H54 (cell line): ENCODE measurements at places on chromosomes 1 and 21.

DNA sequence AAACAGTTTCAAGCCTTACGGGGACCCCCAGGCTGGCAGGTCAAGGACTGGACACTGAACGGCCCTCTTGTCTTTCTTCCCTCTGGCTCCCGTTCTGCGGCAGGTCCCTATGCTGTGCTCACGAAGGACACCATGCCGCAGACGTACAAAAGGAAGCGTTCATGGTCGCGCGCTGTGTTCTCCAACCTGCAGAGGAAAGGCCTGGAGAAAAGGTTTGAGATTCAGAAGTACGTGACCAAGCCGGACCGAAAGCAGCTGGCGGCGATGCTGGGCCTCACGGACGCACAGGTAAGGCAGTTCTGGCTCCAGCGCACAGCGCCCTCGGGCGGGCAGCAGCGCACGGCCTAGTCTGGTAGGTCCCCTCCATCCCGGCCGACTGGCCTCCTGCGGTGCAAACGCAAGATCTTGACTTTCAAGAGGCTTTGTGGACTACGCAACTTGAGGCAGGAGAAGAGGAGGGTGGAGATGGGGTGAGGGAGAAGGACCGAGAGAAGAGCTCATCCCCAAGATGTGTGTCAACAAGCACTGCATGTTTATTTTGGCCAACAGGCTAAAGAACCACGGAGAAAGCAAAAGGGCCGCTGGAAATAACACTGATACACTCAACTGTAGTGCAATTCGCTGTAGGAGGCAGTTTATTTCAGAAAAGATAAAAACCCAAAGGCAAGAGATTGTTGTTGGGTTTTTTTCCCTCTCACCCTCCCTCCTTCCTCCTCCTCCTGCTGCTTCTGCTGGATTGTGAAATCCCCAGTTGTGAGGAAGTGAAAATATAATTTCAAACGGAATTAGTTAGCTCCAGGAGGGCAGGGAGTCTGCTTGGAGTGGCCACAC lies 3.0 kb downstream of the HLX start:
- no peak for DNase-seq

- DNase-seq = no peak
These were observed 676 bp upstream of the CTTNBP2NL start for GRCh38 chr1:112395256-112395820.

DNA sequence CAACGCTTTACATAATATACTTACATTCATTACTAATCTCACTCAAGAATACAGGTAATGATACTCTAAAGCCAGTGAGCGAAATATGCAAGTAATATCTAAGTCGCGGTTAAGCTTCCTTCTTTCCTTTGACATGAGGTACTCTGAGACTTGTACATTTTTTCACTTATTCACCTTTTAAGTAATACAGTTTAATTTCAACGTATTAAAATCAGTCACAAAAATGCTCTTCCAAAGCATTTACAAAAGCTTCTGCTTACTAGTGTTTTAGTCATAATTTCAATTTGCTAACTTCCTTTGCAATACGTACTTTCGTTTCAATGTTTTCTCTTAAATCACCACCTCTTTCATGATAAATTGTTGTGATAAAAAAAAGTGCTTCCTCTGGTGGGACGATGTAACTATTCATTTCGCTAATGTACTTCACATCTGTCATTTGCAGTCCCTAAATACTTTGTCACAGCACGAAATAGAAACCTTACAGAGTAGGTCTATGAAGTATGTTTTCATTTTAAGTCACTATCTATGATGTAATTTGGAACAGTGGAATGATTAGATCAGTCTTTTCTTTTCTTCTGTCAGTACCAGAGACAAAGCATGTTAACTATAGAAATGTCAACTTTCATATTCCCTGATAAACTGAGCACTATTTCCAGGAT lies 34.0 kb upstream of the ADGRL4 start:
- no peak for DNase-seq

GRCh38 chr1:35580949-35581388 lies 7.9 kb downstream of the TFAP2E start:
- no peak for DNase-seq

DNA sequence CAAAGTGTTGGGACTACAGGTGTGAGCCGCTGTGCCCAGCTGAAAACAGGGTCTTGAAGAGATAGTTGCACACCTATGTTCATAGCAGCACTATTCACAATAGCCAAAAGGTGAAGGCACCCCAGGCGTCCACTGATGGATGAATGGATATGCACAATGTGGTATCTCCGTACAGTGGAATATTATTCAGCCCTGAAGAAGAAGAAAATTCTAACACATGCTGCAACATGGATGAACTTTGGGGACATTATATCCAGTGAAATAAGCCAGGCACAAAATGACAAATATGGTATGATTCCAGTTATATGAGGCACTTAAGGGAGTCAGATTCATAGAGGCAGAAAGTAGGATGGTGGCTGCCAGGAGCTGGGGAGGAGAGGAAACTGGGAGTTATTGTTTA lies 137.6 kb upstream of the WNT4 start:
- no peak for DNase-seq

DNA sequence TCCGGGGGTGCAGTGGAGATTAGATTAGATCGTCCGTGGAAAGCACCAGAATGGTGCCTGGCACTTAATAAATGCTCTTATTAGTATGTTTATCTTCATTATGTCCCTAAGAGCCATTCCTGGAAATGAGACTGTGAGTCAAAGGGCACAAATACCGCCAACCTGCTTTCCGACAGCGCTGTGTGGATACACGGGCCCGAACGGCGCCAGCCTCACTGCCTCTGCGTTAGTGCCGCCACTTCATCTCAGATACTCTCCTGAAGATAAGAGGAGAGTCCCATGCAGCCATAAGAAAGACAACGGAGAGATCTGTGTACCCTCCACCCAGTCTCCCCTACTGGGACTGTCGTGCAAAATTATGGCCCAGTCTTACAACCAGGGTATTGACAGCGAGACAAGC lies 22.0 kb downstream of the PDE9A start:
- no peak for DNase-seq

DNA sequence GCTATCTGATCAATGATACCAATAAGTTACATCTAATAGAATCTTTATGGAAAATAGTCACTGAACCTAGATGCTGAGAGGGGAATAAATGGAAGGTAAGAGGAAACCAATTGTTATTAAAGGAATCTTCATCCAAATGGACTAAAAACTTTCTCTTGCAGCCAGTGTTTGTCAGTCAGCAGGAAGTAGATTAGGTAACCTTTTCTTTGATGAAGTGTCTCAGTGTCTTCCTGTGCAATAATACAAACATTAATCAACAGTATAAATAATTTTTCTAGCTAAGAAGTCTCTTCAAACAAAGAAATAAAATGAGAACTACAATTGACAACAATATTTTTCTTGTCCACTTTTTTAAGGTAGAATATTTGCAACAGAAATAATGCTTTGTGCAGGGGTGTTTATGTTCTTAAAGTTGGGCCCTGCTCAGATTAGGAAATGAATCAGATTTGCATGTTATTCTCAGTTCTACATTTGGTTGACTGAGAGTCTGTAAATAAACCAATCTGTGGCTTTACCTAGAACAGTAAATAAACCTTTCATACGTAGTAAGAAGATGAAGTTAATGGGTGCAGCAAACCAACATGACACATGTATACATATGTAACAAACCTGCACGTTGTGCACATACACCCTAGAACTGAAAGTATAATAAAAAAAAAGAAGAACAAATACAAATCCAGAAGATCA lies 391.4 kb downstream of the MRPL39 start:
- no peak for DNase-seq

DNA sequence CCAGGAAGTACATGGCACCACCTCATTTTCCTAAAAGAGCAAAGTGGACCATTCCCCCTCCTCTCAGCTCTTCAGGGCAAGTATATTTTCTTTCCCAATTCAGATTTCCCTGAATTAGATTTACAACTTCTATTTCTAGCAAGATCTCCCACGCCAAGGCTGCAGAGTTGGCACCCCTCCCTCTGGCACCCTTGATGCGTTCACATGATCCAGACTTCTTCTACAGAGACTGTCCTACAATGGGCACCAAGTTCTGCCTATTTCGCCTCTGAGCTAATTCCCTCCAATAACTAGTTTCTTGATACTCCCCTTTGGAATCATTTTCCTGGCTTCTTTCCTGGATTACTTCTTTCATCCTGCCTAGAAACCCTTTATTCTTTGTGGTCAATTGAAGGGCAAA lies 122.0 kb downstream of the CDC7 start:
- DNase-seq = no peak

DNA sequence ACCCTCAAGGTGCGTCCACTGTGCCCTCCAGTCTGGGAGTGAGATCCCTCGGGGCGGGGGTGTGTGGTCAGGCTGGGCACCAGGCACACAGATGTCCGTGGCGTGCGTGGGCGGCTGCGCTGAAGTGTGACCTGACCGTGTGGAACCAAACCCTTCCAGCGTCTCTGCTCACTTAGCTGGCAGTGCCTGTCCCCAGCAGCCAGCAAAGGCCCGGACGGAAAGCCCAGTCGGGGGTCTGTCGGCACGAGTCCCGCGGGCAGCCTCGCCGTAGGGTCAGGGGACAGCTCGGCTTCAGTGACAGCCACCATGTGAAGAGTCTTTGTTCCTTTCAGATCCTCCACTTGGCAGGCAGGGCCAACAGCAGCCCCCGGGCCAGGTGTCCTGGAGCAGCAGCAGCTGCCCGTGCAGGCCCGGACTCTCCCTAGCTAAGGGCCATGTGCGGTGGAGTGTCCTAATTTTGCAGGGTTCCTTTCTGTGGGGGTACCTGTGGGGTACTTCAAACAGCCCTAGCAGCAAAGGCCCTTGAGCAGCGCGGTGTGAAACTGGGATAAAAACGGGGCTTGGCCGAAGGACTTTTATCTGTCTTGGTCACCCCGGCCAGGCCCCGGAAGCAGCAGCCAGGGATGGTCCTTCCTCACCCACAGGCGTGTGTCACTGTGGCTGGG lies 11.6 kb downstream of the TTLL10 start:
- no peak for DNase-seq

GRCh38 chr1:228785366-228786330 lies 50.4 kb downstream of the RHOU start:
- DNase-seq = no peak

GRCh38 chr1:8677782-8678181 lies 139.7 kb downstream of the RERE start:
- DNase-seq = no peak

GRCh38 chr1:19676438-19676922 lies 11.8 kb downstream of the HTR6 start:
- no peak for DNase-seq

- DNase-seq = no peak
These were observed 19.6 kb downstream of the SIPA1L2 start for GRCh38 chr1:232610192-232610901.
